ENCODE measurements at places on chromosomes 11 and 22. TPM values are rescaled to one million over a fixed set of nuclear protein-coding genes. Genes with fewer than 3 reads are reported as not detected.

DNA sequence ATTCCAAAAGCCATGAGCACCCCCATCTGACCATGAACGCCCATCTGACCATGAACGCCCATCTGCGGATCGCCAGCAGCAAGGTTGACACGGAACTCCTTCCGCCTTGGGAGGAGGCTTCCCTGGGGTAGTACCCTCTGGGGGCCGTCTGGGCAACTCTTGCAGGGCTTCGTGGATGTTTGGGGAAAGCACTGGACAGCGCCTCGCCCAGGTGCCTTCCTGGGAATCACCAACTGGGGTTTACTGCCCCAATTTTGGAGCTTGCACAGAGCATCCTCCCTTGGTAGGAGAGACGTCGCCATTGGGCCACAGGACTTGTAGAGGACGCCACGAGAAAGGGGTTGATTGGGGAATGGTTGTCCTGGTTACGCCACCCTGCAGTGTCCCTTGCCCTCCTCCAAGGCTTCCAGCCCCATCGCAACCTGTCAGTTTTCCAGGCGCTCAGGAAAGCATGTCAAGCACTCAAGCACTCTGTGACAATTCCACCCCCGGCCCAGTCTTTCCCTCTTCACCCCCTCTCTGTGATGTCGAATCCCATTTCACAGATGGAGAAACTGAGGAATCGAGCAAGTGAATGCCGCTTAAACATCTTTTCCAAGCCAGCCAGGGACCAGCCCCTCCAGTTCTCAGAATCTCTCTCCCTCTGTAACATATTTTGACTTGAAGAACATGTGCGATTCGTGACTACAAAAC, 914 bp upstream of the PRDM11 start:
- peak overlapping the region; percentile 54 for H3K27ac ChIP-seq
- peaks cover 14% of the 10 kb centered on the region for H3K4me1 ChIP-seq
- peak overlapping the region; percentile 70 for H3K4me3 ChIP-seq
- no peaks in the 10 kb centered on the region for H3K36me3 ChIP-seq
- H3K27me3 ChIP-seq = peaks cover 9% of the 10 kb centered on the region

The TNNI2 gene
- total RNA-seq = not detected

The CECR2 gene
- total RNA-seq = 0.17 TPM

GRCh38 chr22:29469755-29470154, 10.3 kb upstream of the NEFH start:
- H3K4me3 ChIP-seq = peak overlapping the region; percentile 17
- no peaks in the 10 kb centered on the region for H3K4me1 ChIP-seq
- no peak for DNase-seq
- no peaks in the 10 kb centered on the region for H3K36me3 ChIP-seq
- H3K27me3 ChIP-seq = peaks cover 9% of the 10 kb centered on the region

The MMP1 gene
- not detected for total RNA-seq

All from activated naive CD4-positive, alpha-beta T cell treated with anti-CD3 and anti-CD28 coated beads for 36 hours (primary cell).